ENCODE measurements at places on chromosomes 2 and 18. TPM values are rescaled to one million over a fixed set of nuclear protein-coding genes. Genes with fewer than 3 reads are reported as not detected.

DNA sequence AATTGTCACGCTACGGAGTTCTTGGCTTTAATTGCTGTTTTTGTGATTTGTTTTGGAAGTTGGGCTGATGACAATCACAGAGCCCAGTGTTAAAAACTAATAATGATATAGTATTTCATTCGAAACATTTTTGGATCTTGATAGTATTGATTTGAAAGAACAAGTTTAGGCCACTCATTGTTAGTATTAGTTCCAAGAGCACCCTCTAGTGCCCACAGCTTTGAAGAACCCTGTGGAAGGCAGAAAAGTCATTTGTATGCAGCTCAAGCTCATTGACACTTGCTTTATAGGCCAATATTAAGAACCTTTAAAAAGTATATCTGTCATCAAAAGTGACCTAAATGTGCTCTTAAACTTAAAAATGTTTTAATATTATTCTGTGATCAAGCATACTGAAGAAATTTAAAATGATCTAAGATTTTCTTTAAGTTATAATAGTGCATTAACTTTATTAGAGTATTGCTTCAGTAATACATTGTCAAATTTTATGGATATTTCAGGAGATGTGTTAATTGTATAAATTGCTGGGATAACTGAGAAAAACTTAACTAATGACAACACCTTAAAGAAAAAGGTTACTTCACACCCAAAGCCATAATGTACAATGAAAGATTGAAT, 191.0 kb downstream of the GRB14 start:
- H3K27me3 ChIP-seq: no peaks in the 10 kb centered on the region
- H3K36me3 ChIP-seq: no peaks in the 10 kb centered on the region
- no peak overlapping the region for H3K27ac ChIP-seq

DNA sequence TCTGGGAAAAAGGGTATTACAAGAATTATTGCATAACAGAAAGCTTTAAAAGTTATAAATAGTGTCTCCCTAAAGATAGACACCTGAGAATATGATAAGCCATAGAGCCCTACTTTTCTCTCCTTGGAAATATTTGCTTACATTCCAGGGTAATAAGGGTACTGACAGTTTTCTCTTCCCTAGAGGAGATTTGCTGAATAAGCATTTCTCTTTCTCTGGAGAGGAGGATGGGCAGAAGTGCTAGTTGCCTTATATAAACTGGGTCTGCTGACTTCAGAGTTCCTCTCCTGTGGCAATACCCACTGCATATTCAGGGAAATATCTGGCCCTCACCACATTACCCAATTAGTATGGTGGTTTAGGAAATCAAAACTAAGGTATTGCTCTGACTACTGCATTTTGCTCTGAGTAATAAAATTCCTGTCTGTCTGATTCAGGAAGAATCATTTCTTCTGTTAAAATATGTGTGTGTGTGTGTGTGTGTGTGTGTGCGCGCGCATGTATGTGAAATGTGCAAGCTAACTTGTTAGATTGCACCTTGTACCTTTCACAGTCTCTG, 1391.3 kb downstream of the DSC3 start:
- DNase-seq: no peak
- H3K36me3 ChIP-seq: no peaks in the 10 kb centered on the region
- H3K27me3 ChIP-seq: no peaks in the 10 kb centered on the region
- H3K4me3 ChIP-seq: no peak overlapping the region

DNA sequence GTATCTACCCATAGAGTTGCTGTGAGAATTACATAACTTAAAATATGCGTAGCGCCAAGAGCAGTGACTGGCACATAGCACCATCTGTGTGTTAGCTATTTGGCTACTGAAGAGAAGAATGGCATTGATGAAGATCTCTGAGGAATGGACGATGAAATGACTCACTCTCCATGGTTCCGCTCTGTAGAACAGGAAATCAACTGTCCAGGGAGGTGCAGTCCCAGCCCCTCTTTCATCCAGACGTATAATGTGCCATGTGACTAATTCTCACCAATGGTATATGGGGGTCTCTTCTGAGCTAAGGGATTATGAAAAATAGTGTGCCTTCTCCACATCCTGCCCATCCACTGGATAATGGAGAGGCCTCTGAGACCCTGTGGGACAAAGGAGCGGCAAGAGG, 254.8 kb downstream of the CYP26B1 start:
- H3K4me3 ChIP-seq: no peak overlapping the region
- no peaks in the 10 kb centered on the region for H3K27me3 ChIP-seq
- no peak overlapping the region for H3K27ac ChIP-seq
- DNase-seq: no peak
- H3K4me1 ChIP-seq: no peaks in the 10 kb centered on the region
- no peaks in the 10 kb centered on the region for H3K36me3 ChIP-seq

DNA sequence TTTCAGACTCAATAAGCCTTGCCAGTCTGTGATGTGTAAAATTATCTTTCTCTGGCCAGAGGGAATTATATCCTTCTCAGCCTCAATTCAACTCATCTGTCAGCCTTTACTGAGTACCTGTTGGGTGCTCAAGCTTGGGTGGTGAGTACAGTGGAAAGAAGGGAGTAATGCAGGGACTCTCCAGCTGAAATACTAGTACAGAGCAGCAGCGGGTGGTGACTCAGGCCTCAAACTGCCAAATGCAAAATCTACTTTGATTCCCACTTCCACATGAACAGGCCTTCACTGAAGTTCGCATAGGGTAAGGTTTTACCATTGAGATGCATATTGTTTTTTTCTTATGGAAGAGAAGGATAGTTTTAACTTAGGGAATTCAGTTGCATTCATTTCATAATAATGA, 326.8 kb downstream of the LRRTM1 start:
- no peak overlapping the region for H3K27ac ChIP-seq
- H3K4me3 ChIP-seq: no peak overlapping the region
- no peaks in the 10 kb centered on the region for H3K36me3 ChIP-seq
- DNase-seq: no peak
- no peaks in the 10 kb centered on the region for H3K4me1 ChIP-seq
- H3K27me3 ChIP-seq: no peaks in the 10 kb centered on the region

- no peak overlapping the region for H3K4me3 ChIP-seq
- H3K27me3 ChIP-seq: no peaks in the 10 kb centered on the region
- no peak for DNase-seq
- no peaks in the 10 kb centered on the region for H3K4me1 ChIP-seq
- no peaks in the 10 kb centered on the region for H3K36me3 ChIP-seq
- H3K27ac ChIP-seq: no peak overlapping the region
These were observed 19.0 kb upstream of the KLF7 start for GRCh38 chr2:207184768-207185167.

GRCh38 chr18:24878289-24878688, 417.9 kb downstream of the HRH4 start:
- H3K4me1 ChIP-seq: no peaks in the 10 kb centered on the region
- no peak overlapping the region for H3K27ac ChIP-seq
- no peaks in the 10 kb centered on the region for H3K36me3 ChIP-seq
- H3K4me3 ChIP-seq: no peak overlapping the region

DNA sequence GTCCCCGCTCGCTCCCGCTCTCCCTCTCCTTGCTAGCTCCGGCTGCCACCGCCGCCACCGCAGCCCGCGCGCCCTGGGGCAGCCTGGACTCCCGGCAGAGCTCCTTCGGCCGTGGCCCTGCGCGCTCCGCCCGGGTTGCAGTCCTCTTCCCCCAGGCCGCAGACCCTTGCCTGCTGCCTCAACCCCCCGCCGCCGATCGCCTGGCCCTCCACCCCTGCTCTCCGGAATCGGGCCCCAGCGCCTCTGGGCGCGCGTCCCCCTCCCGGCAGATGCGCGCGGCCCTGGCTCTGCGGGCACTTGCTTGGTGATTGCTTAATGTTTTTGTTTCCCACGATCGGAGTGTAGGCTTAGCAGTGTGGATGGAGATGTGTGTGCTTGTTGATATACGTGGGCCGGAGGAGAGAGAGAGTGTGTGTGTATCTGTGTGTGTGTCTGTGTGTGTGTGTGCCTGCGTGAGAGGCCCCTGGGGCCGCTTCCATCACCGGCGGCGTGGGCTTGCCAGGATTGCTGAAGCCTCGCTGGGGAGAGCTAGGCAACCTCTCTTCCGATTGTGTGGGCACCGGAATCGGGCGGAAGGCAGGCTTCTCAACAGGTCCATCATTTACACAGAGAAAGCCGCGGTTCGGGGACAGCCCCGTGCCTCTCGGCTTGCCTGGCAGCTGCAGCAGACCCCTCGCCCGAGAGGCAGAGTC, 877 bp downstream of the INHBB start:
- no peaks in the 10 kb centered on the region for H3K27me3 ChIP-seq
- no peak overlapping the region for H3K27ac ChIP-seq
- peak overlapping the region; percentile 54 for H3K4me3 ChIP-seq
- no peak for DNase-seq
- H3K36me3 ChIP-seq: no peaks in the 10 kb centered on the region

DNA sequence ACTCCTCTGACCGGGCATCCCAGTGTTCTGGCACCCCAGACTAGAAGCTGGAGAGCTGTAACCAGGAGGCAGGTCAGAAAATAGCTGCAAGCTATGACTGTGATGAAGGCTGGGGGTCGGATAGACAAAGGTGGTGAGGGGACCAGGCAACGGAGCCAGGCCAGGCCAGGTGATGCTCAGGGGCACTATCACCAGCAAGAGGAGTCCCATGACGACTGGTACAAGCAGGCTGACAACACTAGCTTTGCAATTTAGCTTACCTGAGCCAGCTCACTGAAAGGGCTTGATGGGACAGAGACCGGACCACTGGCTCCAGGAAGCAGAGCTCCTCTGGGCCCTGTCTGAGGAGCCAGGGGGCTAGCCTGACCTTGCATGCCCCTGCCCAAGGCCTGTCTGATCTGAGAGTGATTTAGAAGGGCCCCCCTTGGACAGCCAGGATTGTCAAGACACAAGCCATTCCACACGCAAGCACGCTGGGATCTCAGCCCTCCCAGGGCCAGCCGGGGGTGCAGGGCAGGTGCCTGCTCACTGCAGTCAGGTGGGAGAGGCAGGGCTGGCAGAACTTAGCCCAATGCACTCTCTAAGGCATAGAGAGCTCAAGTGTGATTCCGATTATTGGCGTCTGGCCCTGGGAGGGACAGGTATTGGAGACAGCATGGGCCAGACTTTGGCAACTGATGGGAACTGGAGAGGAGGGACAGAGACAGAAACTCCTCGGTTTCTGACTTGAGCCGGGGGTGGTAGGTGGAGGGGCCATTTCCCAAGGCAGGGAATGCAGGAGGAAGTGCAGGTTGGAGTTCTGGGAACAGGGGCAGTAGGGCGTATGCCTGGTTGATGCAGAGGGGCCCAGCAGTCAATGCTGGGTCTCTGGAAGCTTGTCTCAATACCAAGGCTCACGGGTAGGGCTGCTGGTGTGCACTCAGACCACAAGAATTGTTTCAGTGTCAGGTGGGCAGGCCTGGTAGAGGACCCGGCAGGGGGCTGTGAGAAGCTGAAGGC, 47.7 kb downstream of the MYO7B start:
- no peak overlapping the region for H3K27ac ChIP-seq
- peak; percentile 16 for DNase-seq
- H3K4me1 ChIP-seq: no peaks in the 10 kb centered on the region
- no peaks in the 10 kb centered on the region for H3K36me3 ChIP-seq
- no peaks in the 10 kb centered on the region for H3K27me3 ChIP-seq

- no peaks in the 10 kb centered on the region for H3K4me1 ChIP-seq
- no peak overlapping the region for H3K27ac ChIP-seq
- H3K36me3 ChIP-seq: no peaks in the 10 kb centered on the region
- DNase-seq: no peak
- H3K4me3 ChIP-seq: no peak overlapping the region
These were observed 214.4 kb upstream of the SP5 start for GRCh38 chr2:170500770-170501169.

- DNase-seq: no peak
- no peaks in the 10 kb centered on the region for H3K36me3 ChIP-seq
- H3K4me3 ChIP-seq: no peak overlapping the region
- H3K27ac ChIP-seq: no peak overlapping the region
- no peaks in the 10 kb centered on the region for H3K4me1 ChIP-seq
- H3K27me3 ChIP-seq: no peaks in the 10 kb centered on the region
These were observed 70.6 kb downstream of the RPE start for GRCh38 chr2:210072922-210073509.

DNA sequence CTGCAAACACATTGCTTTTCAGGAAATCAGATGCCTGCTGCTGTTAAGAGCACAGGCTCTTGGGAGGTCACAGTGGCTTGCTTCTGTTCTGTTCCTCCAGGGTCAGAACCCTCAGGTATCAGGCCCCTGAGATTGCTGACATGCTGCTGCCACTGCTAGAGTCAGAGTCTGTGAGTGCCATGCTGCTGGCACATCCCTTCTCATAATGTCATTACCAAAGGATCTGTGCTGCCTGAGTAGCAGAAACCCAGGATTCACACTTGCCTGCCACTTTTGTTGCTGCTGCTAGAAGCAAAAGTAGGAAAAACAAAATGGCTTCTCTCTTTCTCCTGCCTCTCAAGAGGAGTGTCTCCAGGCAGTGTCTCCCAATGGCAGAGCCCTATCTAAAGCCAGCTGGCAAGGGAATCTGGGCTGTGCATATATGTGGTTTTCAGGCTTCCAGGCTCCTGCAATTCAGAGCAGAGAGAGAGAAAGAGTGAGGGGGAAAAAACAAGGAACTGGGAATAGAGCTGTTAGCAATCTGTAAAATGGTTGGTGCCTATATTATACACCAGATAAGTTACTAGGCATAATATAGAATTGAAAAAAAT, 180.3 kb downstream of the MYCN start:
- H3K4me3 ChIP-seq: no peak overlapping the region
- H3K27ac ChIP-seq: no peak overlapping the region
- H3K27me3 ChIP-seq: no peaks in the 10 kb centered on the region
- H3K4me1 ChIP-seq: no peaks in the 10 kb centered on the region

DNA sequence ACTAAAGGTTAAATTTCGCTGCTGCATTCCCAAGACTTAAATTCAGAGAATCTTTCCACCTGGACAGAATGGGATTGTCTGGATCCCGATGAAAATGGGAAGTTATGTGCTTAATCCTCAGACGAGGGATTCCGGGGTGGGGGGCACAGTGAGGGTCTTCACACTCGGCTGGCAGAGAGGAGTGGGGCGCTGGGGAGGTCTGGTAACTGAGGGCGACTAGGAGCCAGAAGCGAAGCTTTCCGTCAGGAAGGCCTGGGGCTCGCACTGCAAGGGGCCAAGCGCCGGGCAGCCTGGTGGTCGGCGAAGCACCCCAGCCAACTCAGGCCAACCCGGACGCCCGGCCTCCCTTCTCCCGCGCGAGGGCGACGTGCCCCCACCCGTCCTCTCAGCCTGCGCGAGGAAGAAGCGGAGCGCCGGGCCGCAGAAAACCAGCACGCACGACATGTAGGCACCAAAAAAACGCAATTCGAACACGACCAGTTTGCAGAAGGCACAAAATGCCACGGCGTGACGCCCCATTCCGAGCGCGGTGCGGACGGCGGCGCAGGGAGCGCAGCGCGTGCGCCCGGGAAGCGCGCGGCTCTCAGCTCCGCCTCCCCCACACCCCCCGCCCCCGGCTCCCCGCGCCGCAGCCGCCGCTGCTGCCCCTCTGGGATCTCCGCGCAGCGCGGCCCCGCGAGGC, 188.1 kb downstream of the ZEB2 start:
- H3K27me3 ChIP-seq: no peaks in the 10 kb centered on the region
- peak overlapping the region; percentile 88 for H3K4me3 ChIP-seq
- peak; percentile 67 for DNase-seq
- H3K4me1 ChIP-seq: peaks cover 20% of the 10 kb centered on the region
- peak overlapping the region; percentile 86 for H3K27ac ChIP-seq

- peak; percentile 90 for DNase-seq
- H3K4me1 ChIP-seq: peaks cover 19% of the 10 kb centered on the region
- H3K27ac ChIP-seq: peak overlapping the region; percentile 78
- H3K4me3 ChIP-seq: no peak overlapping the region
- H3K27me3 ChIP-seq: no peaks in the 10 kb centered on the region
These were observed 78.5 kb downstream of the RHOB start for GRCh38 chr2:20525041-20526035.

DLGAP1 gene
- 4.6 TPM for total RNA-seq

UGT1A10 gene
- total RNA-seq: not detected

RBM44 gene
- total RNA-seq: 1.1 TPM

SPC25 gene
- total RNA-seq: 5.9 TPM

HRH4 gene
- total RNA-seq: 0.10 TPM

CHRND gene
- total RNA-seq: not detected

KLHL14 gene
- not detected for total RNA-seq

PDE6D gene
- 18.4 TPM for total RNA-seq
